Activated T-helper 1 cell treated with anti-CD3 and anti-CD28 coated beads, Interleukin-2, amount 50 U/mL, for 16 hours (primary cell): ENCODE measurements at places on chromosomes 2 and 18.

- DNase-seq = no peak
These were observed 109.1 kb downstream of the CABLES1 start for GRCh38 chr18:23244401-23244800.

- no peak for DNase-seq
These were observed 40.0 kb upstream of the GLS start for GRCh38 chr2:190840569-190841172.

DNA sequence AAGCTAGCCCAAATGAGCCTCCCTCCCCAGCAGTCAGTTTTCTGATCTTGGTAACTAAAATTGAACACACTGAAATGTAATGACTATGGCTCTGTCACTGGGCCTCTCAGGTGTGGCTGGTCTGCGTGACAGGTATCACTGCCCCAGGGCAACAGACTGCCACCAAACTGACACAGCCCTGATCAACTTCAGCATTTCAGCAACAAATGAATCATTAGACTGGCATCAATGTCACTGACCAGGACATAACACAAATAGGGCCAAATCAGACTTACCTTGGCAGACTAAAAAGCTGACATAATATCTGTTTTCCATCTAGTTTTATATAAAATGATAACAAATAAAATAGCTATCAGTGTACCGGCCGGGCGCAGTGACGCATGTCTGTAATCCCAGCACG, 290.8 kb upstream of the CHAC2 start:
- no peak for DNase-seq

DNA sequence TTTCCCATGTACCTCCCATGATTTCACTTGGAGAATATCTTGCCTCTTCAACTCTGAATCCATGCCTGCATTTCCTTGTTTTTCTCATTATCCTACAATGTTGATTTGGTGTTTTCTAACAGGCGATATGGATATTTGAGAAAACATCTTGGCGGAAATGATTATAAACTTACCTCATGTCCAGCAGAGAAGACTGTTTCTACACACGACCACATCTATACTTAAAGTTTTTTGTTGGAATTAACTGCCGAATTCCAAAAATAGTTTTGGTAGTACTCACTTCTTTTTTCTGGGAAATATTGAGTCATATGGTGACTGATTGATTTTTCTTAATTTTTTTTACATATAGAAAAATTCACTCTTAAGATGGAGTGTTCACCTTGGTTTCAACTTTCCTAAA, 41.4 kb upstream of the TMEFF2 start:
- no peak for DNase-seq

GRCh38 chr2:130915595-130916437, 79.1 kb downstream of the ARHGEF4 start:
- no peak for DNase-seq

- no peak for DNase-seq
These were observed 38.7 kb downstream of the PDIA6 start for GRCh38 chr2:10773821-10774341.

DNA sequence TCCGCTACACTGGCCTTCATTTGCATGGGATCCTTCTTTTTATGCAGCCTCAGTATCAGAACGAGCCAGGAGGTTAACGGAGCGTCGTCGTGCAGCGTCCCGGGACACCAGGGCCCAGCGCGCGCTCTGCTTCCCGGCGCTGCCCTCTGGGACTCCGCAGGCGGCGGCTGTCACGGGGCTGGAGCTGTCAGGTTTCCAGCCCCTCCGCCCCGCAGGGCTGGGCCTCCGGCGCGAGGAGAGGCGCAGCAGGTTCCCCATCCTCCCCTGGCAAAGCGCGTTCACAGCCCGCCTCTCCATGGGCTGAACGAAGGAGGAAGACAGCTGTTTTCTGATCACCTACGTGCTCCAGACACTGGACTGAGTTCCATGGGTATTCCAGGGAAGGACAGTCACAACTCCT, 12.5 kb upstream of the PAX8 start:
- DNase-seq = no peak

- DNase-seq = no peak
These were observed 570.1 kb downstream of the PLCL1 start for GRCh38 chr2:198374375-198375082.

GRCh38 chr2:109535217-109535946, 78.4 kb downstream of the SEPTIN10 start:
- no peak for DNase-seq

DNA sequence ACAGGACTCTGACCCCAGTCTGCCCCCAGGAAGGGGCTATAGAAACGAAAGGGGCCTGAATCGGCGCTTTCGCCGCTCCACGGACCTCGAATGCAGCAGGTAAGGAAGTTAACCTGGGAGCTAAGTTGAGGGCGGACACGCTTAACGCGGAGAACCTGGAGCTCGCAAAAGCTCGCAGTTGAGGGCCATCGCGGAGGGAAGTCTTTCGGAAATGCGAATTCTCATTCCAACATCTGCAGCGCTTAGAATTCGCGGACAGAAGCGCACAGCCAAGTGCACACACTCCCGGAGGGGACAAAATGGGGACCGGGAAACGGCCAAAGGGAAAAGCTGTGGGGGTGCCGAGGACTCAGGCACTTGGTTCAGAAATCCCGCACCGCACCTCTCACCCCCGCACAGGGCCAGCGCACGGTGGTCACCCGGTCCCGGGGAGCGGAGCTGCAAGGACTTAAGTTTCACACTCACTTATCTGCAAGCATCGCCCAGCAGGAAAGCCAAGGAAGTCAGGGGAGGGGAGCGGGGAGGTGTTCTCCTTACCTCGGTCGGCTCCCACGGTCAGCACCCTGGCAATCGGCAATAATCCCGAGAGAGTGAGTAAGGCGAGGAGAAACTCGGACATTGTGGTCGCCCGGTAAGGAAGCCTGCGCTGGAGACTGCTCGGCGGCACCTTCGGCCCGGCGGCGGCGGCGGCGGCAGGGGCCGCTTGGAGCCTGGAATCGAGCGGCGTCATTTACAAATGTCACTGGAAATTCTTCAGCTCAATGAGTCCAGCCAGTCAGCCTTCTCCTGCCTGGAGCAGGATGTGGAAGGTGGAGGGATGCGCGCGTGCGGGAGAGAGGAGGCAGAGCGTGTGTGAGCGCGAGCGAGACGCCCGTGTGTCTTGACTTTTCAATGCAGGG, 456 bp downstream of the LRP1B start:
- DNase-seq = no peak

GRCh38 chr2:134717286-134718022, 1.3 kb downstream of the TMEM163 start:
- no peak for DNase-seq

GRCh38 chr2:202355993-202356505, 20.1 kb upstream of the BMPR2 start:
- DNase-seq = no peak

- no peak for DNase-seq
These were observed 37.4 kb upstream of the KLHL29 start for GRCh38 chr2:23347471-23348092.

GRCh38 chr18:3845161-3845560, 395.2 kb downstream of the TGIF1 start:
- DNase-seq = no peak
